ENCODE measurements at places on chromosomes 12 and 14. TPM values are rescaled to one million over a fixed set of nuclear protein-coding genes. Genes with fewer than 3 reads are reported as not detected.

Gene ZNF385A
- 18.4 TPM for total RNA-seq

DNA sequence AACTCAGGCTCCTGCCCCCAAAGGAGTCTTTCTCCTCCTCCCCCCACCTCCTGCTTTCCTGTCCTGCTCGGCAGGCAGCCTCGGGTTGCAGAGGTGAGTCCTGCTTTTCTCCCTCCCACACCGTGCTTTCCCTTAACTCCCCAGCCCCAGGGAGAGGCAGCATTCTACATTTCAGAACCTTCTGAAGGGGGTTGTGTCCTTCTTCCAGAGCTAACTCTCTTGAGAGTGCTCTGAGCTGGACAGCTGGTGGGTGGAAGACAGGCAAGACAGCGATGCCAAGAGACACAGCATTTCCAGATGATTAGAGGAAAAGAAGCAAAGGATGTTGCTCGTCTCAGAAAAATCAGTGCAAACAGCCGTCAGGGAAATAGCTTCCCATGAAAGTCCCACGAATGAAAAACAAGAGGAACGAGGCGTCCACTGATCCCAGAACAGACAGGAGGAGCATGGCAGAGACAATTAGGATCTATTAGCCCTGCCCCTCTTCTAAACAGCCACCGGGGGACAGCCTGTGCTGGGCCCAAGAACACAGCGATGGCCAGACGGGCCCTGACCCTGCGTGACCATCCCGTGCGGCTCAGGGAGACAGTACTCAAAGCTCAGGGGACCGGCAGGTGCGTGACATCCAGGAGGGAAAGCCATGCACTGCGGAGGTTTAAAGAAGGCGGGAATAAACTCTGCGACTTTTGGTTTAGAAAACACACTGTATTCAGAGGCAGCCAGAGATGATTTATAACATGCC lies 216.5 kb upstream of the RTL1 start:
- no peak for DNase-seq

DNA sequence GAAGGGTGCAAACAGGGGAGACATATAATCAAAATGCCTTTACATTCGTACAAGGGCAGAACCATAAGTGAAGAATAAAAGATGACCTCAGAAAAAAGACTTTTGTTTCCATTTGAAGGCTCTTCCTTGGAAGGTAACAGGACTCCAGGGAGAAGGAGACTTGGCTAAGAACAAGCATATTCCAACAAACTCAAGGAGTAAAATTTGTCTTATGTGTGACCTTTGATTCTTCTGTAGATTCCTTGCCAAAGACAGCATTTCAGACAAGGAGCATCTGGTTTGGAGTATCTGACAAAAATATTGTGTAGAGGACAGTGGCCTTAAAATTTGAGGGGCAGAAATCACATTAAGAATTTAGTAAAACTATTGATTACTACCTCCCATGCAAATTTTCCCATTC lies 991.9 kb downstream of the FLRT2 start:
- no peak for DNase-seq

Gene IQSEC3
- 2.2 TPM for total RNA-seq

GRCh38 chr14:88682495-88683114 lies 110.1 kb downstream of the EML5 start:
- DNase-seq = peak; percentile 43

Measured in WTC11 (cell line).